COR-L47 (cell line): ENCODE measurements at places on chromosomes 4 and X.
A peak's percentile ranks its signal among the peaks of the same experiment; 100 is the strongest.

DNA sequence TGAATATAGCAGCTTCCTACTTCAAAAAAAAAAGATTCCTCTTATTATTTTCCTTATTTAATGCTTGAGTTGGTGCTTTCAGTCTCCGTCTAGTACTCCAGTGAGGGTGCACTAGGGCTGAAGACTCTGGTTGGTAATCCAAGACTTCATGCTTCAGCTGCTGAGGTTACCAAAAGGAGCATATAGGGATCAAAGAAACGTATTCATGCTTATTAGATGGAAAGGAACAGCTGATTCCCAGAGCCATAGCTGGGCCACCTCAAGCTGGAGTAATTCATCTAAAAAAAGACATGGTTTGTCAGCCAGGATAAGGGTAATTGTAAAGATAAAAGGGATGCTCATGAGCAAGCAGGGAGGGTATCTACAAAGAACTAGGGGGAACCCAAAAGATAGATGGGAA lies 131.7 kb upstream of the FAM47B start:
- no peak for DNase-seq

GRCh38 chr4:38377195-38377594 lies 286.8 kb upstream of the KLF3 start:
- no peak for DNase-seq

- DNase-seq, result peak; percentile 30
These were observed 1.8 kb downstream of the ARHGAP4 start for GRCh38 chrX:153924149-153924861.

- DNase-seq, result peak; percentile 38
These were observed 982 bp downstream of the PDLIM5 start for GRCh38 chr4:94452476-94453371.

GRCh38 chr4:176422511-176422910 lies 102.7 kb downstream of the SPCS3 start:
- DNase-seq, result no peak

- DNase-seq, result no peak
These were observed 14.3 kb downstream of the CCDC160 start for GRCh38 chrX:134251241-134251640.

- no peak for DNase-seq
These were observed 99.8 kb upstream of the H2AZ1 start for GRCh38 chr4:100049872-100050271.

DNA sequence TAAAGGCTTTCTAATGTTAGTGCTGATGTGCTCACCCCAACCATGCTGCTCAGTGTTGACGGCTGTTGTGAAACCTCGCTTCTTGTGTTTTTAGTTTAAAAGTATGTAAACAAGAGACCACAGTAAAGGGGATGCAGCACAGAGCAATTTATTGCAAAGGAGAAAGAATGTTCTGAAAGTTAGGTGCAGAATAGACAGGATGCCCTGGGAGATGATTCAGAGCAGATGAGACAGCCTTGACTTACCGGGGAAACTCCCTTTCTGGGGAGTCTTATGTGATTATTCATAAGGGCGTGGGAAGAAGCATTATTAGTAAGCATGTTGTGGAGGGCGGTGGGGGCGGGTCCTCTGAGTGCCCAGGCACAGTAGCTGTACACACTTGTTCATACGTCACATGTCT lies 47.7 kb downstream of the EVC start:
- no peak for DNase-seq

DNA sequence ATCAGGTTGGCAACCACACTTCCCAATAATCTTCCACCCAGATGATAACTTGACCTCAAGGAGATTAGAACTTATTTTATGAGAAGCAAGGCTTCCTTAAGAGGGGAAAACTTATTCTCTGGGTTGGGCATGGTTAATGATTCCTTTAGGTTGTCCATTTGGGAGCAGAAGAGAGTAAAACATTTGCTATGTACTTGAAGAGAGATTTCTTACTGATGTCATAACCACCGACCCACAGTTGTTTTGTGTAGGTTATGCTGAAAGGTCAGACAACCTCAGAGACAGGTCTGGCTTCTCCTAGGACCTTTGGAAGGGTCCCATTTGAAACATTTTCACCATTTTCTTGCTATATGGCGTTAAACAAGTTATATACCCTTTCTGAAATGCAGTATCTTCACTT lies 56.1 kb downstream of the FAM114A1 start:
- DNase-seq, result no peak

GRCh38 chr4:39713691-39714090 lies 15.8 kb downstream of the UBE2K start:
- DNase-seq, result no peak

DNA sequence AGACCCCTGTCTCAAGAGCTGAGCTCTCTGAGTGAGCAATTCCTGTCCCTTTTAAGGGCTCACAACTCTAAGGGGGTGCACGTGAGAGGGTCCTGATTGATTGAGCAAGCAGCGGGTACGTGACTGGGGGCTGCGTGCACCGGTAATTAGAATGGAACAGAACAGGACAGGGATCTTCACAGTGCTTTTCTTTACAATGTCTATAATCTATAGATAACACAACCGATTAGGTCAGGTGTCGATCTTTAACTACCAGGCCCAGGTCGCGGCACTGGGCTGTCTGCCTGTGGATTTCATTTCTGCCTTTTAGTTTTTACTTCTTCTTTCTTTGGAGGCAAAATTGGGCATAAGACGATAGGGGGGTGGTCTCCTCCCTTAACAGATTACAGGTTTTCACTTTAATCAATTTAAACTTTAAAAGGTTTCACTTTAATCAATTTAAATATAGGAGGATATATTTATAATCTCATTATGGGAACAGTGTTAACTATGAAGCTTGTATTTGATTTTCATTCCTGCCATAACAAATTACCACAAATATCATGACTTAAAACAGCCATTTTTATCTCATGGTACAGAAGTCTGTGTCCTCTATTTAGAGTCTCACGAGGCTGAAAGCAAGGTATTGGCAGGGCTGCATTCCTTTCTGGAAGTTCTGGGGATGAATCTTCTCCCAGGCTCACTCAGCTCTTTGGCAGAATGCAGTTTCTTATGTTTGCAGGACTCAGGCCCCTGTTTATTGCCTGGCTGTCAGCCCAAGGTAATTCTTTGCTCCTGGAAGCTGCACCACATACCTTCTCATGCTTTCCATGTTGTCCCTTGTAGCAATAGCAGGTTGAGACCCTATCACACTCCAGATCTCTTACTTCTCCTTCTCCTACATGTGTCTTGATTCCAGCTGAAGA lies 5.2 kb downstream of the SPATA4 start:
- no peak for DNase-seq

DNA sequence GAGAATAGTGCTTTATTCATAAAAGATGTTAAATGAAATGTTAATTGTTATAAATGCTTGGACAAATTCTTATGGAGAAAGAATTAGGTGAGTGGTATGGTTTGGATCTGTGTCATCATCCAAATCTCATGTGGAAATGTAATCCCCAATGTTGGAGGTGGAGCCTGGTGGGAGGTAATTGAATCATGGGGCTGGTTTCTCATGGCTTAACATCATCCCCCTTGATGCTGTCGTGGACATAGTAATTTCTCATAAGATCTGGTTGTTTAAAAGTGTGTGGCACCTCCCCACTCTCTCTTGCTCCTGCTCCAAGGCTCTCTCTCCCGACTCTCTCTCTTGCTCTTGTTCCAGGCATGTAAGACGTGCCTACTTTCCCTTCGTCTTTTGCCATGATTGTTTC lies 22.5 kb downstream of the GYPE start:
- no peak for DNase-seq

DNA sequence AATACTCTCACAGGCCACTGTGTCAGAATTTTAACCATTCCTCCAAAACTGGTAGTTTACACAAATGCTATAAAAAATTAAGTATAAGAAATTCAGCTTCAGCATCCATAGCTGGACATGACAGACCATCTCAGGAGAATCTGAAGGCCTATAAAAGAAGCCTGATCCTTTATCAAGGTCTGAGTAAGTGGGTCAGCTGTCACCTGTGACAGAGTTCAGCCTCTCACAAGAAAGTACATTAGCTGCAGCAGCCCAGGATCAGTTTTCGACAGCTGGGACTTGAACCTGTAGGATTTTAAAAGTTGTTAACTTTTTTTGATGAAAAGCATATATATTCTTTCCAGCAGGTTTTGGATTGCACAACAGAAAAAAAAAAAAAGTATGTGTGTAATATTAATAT lies 60.7 kb downstream of the PPP3CA start:
- DNase-seq, result no peak

GRCh38 chrX:5306654-5307121 lies 922.0 kb downstream of the NLGN4X start:
- no peak for DNase-seq

- DNase-seq, result peak; percentile 2
These were observed 832.7 kb upstream of the INTU start for GRCh38 chr4:126799971-126800574.

- DNase-seq, result no peak
These were observed 79.1 kb downstream of the AMOT start for GRCh38 chrX:112761242-112762207.

DNA sequence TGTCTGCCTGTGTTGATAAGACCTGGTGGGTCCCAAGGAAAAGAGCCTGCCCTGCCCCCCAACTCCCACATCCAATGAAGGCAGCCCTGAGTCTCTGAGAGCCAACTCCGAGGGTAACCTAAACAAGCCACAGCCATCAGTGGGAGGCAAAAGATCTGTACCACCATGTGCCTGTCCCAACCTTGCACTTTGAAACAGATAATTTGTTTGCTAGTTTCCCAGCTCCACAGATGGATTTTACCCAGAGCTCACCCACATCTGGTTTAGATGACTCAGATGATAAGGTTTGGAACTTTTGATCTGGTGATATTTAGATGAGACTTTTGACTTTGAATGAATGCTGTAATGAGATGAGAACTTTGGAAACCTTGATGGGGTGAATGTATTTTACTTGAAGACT lies 246.0 kb upstream of the PSAPL1 start:
- no peak for DNase-seq

GRCh38 chr4:54767376-54767775 lies 109.6 kb downstream of the KIT start:
- no peak for DNase-seq

DNA sequence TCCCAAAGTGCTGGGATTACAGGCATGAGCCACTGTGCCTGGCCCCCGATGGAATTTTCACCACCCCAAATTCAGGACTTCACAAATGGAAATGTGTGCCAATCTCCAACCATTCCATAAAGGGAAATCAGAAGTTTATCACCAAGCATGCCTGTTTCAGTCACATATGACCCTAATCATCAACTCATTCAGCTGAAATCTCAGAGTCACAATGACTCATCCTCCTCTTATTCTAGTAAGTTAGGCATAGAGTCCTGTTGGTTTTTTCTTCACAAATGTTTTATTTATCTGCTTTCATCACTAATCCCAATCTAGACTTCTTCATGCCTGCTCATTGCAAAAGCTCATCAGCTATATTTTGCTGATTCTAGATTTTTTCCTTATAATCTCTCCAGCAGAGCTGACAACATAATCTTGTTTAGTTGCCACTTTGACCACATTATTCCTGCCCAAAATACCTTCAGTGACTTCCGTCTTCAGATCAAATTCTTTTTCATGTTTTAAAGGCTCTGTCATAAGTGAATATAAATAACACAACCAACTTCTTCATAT lies 83.3 kb downstream of the SLC7A11 start:
- no peak for DNase-seq
